Lung (tissue), 17 donors: ENCODE measurements at places on chromosomes 12 and 14. TPM values are rescaled to one million over a fixed set of nuclear protein-coding genes. Genes with fewer than 3 reads are reported as not detected.

The DTX3 gene
- 23.2 TPM for polyA plus RNA-seq

The NGB gene
- polyA plus RNA-seq: not detected

The RND1 gene
- polyA plus RNA-seq: 80.5 TPM

The CD4 gene
- 20.6 TPM for polyA plus RNA-seq

The MARCHF9 gene
- 31.1 TPM for polyA plus RNA-seq

The ASB2 gene
- 2.9 TPM for polyA plus RNA-seq

The GDF3 gene
- polyA plus RNA-seq: 0.35 TPM

The GLIPR1L1 gene
- polyA plus RNA-seq: not detected

The MIPOL1 gene
- 2.6 TPM for polyA plus RNA-seq
